ENCODE measurements at places on chromosomes 5 and 9.
A peak's percentile ranks its signal among the peaks of the same experiment; 100 is the strongest.

DNA sequence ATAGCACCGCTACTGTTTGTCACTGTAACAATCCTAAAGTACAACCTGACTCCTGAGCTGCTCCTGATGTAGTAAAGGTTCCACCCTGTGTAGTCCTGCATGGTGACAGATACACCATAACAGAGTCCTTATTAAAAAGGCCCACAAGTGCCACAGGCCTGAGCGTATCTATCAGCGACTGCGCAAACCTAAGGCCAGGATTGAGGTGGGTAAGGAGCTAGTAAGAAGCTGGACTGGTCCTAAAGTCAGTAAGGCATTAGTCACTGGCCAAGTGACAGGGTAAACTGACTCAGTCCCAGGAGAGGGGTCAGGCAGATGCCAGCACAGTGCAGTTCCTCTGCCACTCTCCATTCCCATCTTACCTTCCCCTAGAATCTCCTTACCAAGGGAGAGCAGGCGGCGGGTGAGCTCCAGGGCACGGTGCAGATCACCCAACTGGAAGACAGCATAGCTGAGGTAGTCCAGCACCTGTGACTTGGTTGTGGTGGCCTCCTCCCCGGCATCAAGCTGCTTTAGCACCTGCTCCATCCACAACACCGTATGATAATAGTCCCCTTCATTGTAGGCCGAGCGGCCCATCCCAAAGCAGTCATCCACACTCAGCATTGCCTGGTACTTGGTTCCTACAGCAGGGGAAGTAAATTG lies 17.6 kb downstream of the P4HA2 start:
- DNase-seq, result no peak

- peak; percentile 93 for DNase-seq
Measured at GRCh38 chr9:111957856-111958631, 61.4 kb downstream of the UGCG start.

DNA sequence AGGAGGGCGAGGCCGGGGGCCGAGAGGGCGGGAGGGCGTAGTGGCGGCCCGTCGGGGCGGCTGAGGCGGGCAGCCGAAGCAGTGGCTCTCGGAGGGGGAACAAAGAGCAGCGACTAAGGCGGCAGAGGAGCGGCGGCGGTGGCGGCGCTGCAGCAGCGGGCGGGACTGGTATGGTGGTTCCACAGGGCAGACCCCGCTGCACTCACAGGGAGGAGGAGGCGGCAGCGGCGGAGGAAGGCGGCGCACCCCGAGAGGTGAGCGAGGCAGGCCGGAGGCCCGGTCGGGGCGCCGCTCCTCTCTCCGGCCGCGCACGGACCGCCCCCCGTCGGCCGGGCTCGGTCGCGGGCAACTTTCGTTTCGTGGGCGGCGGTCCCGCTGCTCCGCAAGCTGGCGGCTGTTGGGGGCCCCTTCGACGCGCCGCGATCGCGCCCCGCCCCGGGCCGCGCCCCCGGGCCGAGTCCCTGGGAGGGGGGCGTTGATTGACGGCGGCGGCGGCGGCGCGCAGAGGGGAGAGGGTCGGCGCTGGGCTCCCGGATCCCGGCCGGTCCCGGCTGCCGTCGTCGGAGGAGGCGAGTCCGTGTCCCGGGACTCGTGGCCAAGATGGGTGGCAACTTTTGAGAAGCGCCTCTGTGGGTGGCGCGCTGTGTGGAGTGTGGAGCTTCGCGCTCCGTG lies 467 bp downstream of the CNOT6 start:
- peak; percentile 35 for DNase-seq

DNA sequence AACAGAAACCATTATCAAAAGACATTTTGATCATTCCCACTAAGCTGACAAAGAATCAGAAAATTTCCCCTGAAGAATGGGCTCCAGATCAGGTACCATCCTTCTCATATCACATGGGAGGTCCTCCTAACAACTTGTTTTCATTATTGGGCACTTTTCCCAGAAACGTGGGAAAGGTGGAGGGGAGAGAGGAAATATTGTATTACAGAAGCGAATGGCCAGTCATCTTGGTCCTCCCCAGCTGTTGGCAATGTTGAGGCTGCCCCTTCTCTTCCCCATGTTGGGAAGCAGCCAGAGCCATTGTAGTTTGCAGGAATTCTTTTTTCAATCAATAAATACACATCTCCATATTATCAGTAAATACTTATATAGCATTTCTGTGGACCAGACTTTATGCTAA lies 126.2 kb upstream of the ZNF608 start:
- no peak for DNase-seq

DNA sequence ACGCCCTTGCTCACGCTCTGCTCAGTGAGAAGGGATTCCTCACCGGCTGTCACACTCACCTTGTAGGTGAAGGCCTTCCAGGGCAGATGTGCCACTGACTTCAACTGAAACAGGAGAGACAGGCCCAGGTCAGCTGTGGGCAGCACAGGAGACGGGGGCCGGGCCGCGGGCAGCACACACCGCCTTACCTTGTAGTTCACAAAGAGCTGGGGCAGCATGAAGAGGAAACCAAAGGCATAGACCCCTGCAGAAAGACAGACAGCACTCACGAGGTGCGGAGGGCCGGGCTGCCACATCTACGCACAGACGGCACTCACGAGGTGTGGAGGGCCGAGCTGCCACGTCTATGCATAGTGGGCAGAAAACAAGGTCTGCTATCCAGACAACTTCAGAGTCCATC lies 23.3 kb downstream of the CLPTM1L start:
- DNase-seq, result no peak

GRCh38 chr5:181259974-181260719 lies 796 bp downstream of the TRIM52 start:
- no peak for DNase-seq

- DNase-seq, result no peak
Measured at GRCh38 chr5:1465117-1465516, 19.9 kb upstream of the SLC6A3 start.

DNA sequence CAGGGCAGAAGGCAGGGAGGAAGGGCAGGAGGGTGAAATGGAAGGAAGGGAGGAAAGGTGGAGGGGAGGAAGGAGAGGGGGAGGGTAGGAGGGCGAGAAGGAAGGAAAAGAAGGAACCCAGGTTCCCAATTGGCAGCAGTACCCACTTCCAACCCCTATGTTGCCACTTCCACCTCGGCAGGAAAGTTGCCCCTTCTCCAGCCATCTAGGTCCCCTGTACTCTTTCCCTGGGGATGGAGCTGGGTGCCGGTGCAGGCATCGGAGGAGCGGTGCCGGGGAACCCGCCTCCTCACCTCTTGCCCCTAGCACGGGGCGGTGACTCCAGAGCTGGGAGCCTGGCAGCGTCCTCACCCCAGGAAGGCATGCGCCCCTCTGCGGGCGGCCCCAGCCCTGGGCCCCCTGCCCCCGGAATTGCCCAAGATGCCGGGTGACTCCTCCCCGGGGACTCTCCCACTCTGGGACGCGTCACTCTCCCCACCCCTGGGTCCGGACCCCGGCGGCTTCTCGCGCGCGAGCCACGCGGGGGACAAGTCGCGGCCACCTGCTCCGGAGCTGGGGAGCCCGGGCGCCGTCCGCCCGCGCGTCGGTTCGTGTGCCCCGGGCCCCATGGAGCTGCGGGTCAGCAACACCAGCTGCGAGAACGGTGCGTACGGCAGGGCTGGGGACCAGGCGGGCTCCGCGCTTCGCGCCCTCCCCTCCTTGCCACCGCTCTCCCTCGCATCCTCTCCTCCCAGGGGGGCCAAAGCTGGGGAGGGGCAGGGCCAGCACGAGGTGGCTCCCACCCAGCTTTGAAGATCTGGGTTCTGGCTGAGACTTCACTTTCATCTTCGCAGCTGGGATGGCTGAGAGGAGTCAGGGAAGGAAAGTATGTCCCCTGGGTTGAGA lies at the start of gene NIPAL4:
Gene NIPAL4, plus strand, starts transcription at position 499 of the 885 bp plus-strand sequence. Its CDS starts 108 bp downstream, at position 607.
- DNase-seq, result no peak

GRCh38 chr5:119383008-119383407 lies 27.2 kb downstream of the TNFAIP8 start:
- DNase-seq, result no peak

Data from fibroblast of gingiva (primary cell).